Right lung (tissue), 10 donors: ENCODE measurements at places on chromosomes 16 and 17. TPM values are rescaled to one million over a fixed set of nuclear protein-coding genes. Genes with fewer than 3 reads are reported as not detected.

- no peak for DNase-seq
These were observed 45.1 kb downstream of the ZFHX3 start for GRCh38 chr16:73002866-73003265.

DNA sequence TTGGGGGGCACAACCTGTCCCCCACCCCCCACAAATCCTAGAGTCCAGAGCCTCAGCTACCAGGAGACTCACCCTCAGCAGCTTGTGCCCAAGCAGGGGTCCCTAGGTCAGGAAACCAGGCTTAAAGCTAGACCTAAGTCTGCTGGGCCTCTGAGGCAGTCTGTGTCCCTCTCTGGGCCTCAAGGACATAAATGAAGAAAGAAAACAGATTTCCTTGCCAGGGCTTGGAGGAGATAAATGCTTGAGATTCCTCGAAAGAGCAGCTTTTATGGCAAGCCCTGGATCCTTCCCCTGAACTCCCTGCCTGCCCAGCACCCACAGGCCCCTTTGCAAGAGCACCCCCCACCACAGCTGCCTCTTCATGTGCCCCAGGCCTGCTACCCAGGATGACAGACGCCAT lies 3.3 kb downstream of the SRCIN1 start:
- DNase-seq, result no peak

DNA sequence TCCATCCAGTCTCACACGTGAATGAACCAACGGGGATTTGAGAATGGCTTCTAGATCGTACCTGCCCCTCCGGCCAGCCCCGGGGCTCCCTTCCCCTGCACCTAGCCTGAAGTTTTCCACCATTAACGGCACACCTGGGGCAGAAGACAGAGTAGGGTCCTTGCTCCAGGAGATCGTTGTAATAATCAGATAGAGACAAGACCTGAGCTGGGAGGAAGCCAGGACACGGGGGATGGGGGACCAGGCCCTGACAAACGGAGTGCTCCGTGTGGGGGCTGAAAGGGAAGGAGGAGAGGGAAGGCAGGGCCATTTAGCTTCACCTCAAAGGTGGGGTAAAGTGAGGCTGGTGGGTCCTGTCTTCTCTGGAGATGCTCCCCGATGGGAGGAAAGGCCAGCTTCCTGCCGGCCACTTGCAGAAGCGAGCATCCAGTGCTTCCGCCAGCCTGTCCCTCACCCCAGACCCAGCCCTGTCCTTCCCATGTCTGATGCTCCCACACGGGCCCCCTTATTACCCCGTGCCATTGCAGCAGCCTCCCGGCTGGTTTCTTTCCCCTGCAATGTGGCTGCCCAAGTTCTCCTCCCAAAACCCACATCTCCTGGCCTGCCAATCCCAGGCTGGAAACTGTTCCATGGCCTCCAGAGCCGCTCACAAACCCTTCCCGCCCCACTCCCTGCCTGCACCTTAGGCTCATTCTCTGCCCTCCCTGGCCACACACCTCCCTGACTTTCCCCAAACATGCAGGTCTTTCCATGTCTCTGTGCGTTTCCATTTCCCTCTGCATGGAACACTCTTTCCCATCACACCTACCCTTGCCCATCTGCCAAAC lies 79.3 kb downstream of the MRC2 start:
- DNase-seq, result no peak

DNA sequence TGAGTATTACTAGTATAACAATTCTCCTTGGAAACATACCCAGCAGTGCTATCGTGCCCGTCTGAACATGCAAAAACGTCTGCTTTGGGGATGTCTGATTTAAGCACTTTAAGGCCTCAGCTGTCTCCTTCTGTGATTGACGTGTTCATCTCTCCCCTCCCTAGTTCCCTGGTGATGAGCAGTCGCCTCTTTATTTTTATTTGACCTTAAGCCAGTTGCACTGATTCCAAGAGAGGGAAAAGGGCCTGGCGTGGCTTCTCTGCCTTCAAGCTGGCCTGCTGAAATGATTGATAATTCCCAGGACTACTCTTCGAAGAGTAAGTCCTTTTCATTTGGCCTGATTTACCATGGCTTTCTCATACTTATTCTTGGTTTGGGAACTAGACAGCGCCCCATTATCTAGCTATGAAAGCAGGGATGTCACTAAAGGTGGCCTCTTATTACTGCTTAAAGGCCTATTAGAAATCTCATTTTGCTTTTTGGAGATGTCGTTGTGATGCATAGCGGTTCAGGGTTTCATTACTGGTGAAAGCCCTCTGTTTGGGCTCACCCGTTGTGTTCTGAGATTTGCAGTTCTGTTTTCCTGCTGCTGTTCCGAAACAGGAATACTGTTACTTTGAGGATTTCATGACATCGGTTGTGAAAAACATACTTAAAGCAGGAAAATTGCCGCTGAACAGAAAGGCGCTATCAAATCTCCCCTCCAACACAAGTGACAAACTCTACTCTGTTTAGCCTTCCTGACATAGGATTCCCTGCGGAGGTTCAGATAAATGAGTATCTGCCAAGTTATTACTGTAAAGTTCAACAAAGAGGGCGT lies 65.5 kb downstream of the IQCK start:
- no peak for DNase-seq

DNA sequence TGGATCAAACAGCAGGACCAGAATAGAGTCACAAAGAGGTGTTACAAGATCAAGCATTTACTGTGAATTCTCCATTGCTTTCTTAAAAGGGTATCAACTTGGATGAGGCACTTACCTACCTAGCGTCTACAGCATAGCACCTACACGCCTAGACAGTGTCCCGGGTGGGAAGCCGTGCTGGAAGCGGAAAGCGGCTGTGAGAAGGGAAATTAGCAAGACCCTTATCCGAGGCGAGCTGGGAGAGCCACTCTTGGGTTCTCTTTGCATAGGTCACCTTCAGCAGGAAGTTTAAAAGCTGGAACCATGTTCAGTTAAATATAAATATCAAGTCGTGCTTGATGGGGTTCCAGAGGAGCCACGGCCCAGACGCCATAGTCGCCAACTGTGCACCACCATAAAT lies 46.3 kb downstream of the TRARG1 start:
- DNase-seq, result no peak

DNA sequence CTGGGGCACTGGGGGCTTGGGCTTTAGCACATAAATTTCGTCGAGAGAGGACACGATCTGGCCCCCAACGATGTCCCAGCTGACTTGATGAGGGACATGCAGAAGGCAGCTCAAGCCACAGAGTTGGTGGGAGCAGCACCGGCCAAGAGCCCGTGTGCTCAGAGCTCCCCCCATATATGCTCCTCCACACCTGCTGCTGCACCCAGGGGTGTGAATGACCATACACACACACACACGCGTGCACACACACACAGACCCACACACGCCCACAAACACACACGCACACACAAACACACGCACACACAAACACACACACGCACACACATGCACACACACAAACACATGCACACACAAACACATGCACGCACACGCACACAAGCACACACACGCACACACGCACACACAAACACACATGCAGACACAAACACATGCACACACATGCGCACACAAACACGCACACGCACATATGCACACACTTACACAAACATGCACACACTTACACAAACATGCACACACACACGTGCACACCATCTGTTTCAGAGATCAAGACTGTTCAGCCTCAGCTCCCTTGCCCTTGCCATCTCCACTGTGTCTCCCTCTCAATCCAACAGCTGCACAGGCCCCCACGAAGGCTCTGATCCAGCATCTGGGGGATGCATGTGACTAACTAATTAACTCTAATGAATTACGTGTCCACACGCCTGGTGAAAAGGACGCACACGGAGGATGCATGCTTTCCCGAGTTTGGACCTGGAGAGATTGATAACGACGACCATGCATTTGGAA lies 85.6 kb upstream of the TNRC6C start:
- no peak for DNase-seq

- no peak for DNase-seq
These were observed 221.8 kb downstream of the CDH11 start for GRCh38 chr16:64900019-64900418.

DNA sequence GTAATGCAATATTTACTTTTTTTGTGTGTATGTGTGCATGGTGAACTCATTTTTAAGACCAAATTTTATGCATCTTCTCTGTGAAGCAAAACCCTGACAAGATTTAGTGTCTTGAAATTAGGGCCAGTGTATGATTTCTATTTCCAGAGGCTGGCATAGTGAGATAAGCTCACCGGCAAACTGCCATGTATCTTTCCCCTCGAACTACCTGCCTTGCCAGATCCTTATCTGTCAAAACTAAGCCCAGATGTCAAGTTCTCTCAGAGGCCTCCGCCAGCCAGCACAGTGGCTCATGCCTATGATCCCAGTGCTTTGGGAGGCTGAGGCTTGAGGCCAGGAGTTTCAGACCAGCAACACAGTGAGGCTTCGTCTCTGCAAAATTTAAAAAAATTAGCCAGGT lies 10.0 kb downstream of the USP32 start:
- DNase-seq, result no peak

DNA sequence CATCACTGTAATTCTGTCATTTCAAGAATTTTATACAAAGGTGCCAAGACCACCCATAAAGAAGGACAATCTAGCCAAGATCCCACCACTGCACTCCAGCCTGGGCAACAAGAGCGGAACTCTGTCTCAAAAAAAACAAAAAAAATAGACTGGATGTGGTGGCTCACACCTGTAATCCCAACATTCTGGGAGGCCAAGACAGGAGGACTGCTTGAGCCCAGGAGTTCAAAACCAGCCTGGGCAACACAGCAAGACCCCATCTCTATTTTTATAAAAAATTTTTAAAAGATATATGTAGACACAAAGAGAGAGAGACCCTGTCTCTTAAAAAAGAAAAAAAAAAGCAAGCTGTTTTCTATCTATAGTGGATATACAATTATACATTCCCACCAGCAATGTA lies 8.8 kb downstream of the UBE2G1 start:
- DNase-seq, result no peak

CCL8 gene
- polyA plus RNA-seq, result 0.49 TPM

LLGL2 gene
- polyA plus RNA-seq, result 67.0 TPM

TBX4 gene
- 165 TPM for polyA plus RNA-seq

ABCA5 gene
- 25.8 TPM for polyA plus RNA-seq
